T-helper 1 cell (primary cell): ENCODE measurements at places on chromosomes 2 and 18.

DNA sequence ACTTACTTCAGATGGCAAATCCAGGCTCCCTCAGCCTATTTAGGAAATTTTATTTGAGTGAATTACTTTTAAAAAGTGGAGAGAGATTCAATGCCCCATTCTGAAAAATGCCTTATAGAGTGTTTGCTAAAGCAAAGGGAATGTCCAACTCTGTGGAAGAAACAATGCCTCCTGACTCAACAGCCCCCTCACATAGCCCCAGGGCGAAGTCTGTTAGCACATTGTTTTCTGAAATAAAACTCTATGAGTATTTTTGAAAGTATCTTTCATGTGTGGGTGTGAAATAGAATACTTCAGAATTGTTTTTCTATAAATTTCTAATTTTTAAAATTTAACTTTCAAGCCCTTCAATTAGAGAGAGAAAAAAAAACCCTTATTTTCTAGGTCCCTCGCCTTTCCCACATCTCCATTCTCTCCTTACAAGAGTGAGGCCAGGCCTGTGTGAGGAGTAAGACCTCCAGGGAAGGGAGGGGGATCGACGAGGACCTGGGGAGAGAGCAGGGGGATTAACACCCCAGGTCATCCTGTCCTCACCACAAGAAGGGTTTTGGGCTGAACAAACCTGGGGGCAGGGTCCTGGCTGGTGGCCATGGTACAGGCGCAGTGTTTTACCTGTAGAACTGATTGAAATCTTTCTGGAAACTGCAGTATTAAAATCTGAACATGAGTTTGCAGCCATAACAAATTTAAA lies 141.4 kb downstream of the SNTG2 start:
- DNase-seq = no peak

DNA sequence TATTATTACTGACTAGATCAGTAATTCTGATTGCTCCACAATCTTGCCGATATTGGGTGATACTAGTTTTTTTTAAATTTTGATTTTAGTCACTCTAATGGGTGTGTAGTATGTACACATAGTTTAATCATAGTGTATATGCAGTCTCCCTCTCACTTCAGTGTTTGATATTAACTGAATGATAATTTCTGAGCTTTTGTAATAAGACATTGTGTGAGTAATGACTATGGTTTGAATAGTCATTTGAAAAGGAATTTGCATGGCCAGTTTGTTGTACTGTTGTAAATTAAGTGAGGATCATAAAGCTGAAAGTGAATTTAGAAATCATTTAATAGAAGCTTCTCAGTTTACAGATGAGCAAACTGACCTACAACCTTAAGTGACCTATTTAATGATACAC lies 33.4 kb downstream of the USP14 start:
- no peak for DNase-seq

DNA sequence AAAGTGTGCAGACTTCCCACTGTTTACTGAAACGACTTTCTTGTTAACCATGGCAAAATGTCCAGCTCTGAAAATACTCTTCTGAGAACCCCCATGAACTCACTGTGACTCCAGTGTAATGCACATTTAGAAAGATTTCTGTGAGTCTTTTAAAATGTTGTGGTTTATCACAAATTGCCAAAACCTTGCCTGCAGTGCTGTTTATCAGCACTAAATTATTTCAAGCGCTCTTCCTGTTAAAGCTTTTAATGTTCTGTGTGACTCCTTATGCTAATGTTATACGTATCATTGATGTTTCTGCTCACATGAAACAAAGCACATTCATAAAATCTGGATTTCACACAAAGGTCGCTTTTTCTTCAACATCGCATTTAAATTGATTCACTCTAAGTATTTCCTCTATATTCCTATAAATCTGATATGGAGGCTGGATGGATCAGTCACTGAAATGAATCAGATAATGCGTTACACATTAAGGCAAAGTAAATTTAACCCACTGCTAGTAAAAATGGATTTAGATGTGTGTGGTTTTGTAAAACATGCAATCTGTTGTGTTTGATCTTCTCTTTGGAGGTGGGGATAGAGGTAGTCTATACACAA lies 521.2 kb downstream of the NYAP2 start:
- no peak for DNase-seq

DNA sequence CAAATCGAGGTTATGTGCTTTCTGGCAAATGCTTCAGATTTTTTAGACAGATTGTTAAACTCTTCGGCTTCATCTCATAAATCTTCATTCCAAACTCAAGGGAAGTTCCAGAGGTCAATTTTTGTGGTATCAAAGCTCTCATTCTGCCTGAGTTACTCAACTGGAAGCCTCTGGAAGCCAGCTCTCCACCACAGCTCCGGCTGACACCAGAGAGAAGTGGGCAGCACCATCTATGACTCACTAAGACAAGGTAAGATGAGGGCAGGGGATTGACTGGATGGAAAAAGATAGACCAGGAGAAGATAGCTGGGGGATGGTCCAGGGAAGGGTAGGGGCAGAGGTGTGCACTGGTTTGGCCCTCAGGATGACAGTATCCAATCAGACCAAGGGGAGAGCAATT lies 137.3 kb upstream of the HNRNPA3 start:
- no peak for DNase-seq

GRCh38 chr2:60987041-60987440 lies 30.5 kb upstream of the PEX13 start:
- DNase-seq = no peak
